ENCODE measurements at places on chromosomes 2 and 18.

- H3K4me3 ChIP-seq = no peak overlapping the region
- H3K36me3 ChIP-seq = peaks cover 33% of the 10 kb centered on the region
- H3K27ac ChIP-seq = peak overlapping the region; percentile 50
Measured at GRCh38 chr2:237744613-237745249, 53.8 kb upstream of the RBM44 start.

- no peaks in the 10 kb centered on the region for H3K4me1 ChIP-seq
- no peak overlapping the region for H3K27ac ChIP-seq
- no peak overlapping the region for H3K4me3 ChIP-seq
- no peak for DNase-seq
Measured at GRCh38 chr18:44028109-44028508, 652.6 kb upstream of the SETBP1 start.

DNA sequence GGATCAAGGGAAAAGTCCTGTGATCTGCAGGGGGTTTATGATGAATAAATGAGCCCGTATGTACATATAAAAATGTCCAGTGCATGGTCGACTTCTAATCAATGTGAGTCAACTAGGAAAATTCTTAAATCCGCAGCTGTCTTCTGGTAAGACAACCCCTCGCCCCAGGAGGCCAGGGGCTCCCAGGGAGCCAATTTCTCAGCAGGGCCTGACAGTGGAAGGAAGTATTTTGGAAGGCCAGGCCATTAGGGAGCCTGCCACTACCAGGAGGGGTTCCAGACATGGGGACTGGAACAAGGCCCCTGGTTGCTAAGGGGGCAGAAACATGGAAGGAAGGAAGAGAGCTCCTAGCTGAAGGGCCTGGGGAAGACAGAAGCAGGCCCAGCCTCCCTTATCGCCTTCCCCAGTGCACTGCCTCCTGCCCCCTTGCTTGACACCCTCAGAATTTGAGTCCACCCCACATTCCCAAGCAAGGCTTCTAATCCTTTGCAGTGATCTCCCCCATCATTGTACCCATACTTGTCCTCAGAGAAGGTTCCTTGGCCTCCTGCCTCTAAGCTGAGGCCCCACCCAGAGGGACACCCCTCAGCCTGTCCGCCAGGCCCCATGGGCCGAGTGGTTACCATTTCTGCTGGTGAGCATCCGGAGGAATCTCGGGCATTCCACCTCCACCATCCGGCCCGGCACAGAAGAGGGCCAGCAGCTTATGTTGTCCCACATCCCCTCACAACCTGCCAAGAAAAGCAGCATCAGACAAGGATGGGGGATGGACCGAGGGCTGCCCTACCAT, 45.9 kb downstream of the SCTR start:
- H3K36me3 ChIP-seq = no peaks in the 10 kb centered on the region
- no peaks in the 10 kb centered on the region for H3K4me1 ChIP-seq
- no peak overlapping the region for H3K4me3 ChIP-seq
- DNase-seq = no peak

DNA sequence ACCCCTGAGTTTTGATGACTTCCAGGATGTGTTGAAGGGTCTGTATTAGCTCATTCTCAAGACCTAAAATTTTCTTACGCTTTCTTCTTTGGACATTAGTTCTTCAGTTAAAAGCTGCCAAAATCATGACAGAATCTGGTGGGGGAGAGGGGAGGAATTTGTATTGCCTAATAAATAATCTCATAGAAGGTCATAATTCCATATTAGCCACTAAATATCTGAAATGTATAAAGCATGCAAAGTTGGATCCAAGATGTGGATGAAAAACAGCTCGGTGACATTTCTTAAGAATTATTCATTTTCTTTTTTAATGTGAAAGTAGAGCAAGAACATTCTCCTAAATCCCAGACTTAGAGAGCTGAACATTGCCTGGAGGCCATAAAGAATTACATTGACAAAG, 120.1 kb downstream of the MMADHC start:
- no peak overlapping the region for H3K4me3 ChIP-seq
- H3K4me1 ChIP-seq = no peaks in the 10 kb centered on the region
- no peaks in the 10 kb centered on the region for H3K36me3 ChIP-seq
- H3K27ac ChIP-seq = no peak overlapping the region
- H3K27me3 ChIP-seq = no peaks in the 10 kb centered on the region
